ENCODE measurements at places on chromosomes 2 and 18.

- DNase-seq: peak; percentile 85
Measured at GRCh38 chr2:40451918-40452605, at the start of gene SLC8A1. Gene SLC8A1, minus strand, starts transcription at chr2:40452090.

DNA sequence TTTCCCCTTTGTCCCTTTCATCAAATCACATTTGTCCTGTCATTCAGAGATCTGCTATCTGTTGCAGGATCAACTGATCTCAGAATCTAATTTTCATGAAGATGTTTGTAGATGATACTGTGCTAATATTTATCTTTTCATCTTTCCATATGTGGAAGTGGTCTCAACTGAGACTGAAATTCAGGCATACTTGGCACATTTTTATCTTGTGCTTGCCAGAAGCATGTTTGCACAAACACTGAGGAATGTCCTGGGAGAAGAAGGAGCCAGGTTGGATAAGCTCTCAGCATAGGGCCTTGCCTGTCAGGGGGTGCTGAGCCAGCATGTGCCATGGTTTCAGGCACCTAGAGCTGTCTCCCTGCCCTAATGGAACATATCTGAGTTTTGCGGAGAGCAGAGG, 24.5 kb upstream of the MMADHC start:
- DNase-seq: no peak

DNA sequence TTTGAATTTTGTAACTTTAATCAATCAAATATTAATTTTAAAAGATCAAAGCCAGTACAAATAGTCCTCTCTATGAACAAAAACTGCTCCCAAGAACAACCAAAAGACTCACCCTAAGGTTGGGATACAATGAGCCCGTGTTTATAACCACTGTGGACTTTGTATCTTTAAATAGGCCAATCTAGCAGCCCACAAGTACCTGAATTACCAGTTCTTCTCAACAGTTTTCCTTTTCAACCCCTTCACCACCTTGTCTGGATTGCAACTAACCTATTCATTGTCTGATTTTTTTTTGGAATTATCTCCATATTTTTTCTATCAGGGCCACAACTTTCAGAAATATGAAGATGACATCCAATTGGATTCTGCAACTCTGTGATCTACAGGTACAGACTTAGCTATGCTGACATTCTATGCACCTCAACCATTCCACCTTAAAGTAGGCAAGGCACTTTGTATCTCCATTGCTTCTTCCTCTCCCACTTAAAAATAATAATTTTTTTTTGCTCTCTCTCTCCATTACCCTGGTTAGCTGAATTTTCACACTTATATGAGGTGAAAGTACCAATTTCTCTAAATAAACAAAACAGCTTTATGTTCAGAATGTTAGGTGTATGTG, 81.9 kb upstream of the MAPRE2 start:
- DNase-seq: no peak

DNA sequence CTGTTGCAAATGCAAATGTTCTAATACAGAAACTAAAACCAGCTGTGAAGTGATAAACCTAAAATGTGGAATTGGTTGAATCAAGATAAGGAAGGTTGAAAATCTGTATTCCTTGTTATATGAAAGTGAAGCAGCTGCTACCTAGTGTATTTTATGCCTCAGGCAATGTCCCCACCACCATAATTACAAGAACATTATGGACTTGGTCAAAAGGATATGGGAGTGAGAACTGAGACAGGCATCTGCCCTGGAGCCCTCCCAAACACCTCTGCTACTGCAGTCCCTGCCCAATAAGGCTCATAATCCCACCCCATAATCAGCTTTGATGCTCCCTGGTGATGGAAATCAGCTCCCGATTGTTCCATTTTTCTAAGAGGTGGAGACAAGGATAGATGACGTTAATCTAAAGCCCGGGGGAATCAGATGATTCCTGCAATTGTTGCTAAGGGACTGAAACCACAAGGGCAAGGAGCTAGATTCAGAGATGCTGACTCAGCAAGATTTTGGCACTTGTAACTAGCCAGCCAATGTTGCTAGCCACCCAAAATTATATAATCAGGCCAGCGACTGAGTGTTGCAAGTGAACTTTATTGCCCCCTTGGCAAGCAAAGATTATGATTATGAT, 69.5 kb downstream of the EVA1A start:
- no peak for DNase-seq

DNA sequence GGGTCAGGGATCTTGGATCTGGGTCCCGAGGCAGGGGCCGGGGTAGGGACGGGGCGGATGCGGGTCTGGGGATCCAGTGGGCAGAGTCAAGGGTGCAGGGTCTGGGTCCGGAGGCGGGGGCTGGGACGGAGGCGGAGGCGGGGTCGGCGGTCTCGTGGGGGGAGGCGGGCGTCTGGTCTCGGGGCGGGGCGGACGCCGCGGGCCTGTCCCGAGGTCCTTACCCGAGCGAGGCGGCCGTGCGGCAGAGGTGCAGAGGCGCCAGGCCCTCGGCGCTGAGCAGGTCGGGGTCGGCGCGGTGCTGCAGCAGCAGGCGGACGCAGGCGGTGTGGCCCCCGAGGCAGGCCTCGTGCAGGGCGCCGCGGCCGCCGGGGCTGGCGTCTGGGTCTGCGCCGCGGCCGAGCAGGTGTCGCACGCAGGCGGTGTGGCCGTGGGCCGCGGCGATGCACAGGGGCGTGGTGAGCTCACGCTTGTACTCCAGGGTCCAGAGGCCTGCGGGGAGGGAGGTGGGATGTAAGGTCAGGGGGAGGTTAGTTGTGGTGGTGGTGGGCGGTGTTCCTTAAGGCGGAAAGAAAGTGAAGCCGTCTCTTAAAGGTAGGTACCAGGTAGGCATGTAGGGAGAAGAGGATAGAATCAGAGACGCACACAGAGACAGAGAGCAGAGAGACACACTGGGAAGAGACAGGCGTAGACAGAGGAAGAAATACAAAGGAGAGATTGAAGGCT, 26.6 kb downstream of the ASB18 start:
- DNase-seq: peak; percentile 10

DNA sequence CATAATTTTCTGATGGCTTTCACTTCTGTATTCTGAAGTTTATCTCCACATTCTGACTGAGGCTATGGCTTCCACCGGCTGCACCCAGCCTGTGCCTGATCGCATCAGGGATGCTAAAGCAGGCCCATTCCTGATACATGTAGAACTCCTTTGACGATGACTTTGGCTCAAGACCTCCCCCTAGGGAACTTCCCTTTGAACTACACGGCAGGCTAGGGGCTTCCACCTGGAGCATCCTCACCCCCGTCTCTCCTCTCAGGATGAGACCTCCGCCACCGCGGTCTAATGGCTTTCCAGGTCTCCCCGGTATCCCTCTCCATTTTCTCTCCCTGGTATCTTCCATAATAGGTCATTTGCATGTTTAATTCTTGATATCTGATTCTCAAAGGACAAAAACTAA, 214.9 kb upstream of the CHST9 start:
- no peak for DNase-seq

GRCh38 chr18:24605444-24605843, 145.0 kb downstream of the HRH4 start:
- no peak for DNase-seq

DNA sequence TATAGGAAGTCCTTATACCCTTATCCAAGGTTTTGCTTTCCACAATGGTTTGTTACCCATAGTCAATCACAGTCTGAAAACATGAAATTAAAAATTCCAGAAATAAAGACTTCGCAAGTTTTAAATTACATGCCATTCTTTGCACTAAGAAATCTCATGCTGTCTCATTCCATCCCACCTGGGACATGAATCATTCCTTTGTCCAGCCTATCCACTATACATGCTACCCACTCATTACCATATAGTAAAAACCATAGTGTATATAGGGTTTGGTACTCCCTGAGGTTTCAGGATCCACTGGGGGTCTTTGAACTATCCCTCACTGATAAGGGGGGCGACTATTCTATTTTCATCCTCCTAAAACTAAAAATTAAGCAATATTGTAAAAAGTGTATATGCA, 17.0 kb downstream of the SP3 start:
- no peak for DNase-seq

GRCh38 chr18:58578321-58578720, 50.6 kb downstream of the ALPK2 start:
- DNase-seq: no peak

DNA sequence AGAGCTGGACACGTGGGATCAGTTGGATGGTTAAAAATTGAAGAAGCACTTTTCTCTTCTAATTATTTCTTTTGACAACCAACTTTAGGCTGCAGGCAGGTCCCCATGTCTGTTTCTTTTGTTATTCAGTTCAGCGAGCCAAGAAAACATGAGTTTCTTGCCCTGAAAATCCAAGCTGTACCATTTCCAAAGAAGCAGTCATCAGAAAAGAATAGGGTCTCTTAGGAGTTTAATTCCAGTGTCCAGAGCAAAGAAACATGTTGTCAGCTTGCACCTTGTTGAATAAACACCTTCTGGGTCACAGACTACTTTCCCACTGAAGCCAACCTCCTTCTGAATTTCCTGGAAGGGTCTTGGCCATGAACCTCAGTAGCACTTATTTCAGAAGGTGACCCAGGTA, 170.5 kb upstream of the COPS8 start:
- DNase-seq: no peak

- DNase-seq: no peak
Measured at GRCh38 chr2:36568516-36569246, 29.3 kb downstream of the FEZ2 start.

All from right kidney (tissue), 9 donors.